ENCODE measurements at places on chromosomes 3 and 15.

DNA sequence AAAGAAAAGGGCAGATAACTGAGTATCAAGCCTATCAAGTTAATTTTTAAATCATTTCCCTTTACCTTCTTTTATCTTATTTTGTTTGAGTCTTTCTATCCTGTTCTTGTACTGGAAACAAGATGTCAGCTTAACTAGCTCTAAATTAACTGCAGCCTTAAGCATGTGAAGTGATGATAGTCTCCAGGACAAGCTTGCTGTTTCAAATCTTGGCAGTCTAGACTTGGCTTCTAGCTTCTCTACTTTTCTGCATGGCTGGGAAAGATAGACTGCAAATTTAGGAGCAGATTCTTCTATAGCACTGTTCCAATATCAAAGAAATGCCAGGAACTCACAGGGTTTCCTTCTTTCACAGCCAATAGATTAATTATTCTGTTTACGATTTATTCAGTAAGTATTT is 1034.4 kb downstream of the TUSC7 start:
- DNase-seq: no peak

DNA sequence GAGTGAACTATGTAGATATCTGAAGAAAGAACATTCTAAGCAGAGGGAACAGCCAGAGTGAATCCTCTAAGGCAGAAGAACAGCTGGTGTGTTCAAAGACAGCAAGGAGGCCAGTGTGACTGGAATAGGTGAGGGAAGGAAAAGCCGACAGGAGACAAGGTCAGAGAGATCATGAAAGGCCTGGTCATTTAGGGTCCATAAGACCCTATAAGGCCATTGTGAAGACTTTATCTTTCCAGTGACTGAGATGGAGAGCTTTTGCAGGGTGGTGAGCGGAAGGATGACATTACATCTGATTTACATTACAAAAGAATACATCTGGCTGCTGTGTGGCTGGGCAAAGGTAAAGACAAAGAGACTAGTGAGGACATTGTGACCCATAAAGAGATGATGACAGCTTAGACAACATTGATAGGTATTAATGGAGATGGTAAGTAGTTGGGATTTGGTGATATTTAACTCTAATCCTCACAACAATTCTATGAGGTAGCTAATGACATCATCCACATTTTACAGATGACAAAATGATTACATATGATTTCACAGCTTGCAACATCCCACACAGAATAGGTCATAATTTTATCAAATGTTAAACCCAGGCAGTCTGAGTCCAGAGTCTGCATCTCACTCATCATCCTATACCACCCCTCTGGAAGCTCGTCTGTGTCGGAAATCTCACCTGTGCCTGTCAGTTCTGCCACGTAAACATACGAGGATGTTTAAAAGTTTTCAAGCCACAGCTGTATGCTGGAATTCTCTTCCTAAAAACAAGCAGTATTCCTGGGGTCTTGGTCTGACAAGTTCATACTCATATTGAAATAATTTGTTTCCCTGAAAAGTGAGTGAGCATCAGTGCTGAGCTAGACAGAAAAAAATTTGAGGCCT is 70.2 kb upstream of the PIK3R4 start:
- DNase-seq: no peak

GRCh38 chr15:77870195-77871065 is 207.1 kb downstream of the TBC1D2B start:
- DNase-seq: peak; percentile 34

DNA sequence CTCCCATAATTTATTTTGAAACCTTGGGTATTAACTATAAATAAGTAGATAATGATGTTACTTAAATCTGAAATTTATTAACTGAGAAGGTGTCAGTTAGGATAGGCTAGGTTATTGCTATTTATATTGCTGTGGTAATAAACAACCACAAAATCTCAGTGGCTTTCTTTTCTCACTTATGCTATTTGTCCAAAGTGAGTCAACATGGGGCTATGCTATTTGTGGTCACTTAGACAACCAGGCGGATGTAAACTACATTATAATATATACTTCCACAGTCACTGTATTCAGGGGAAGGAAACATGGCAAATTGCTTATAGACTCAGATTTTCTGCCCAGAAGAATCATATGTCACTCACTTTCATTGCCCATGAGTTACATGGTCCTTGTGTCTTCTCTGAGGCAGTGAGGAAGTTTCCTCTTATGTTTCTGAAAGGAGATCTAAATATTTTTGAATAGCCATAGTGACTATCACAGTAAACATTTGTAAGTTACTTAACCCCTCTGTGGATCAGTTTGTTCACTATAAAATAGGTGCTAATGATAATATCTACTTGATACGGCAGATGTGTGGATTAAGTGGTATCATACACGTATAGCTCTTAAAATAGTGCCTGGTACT is 19.8 kb downstream of the HMG20A start:
- no peak for DNase-seq

GRCh38 chr3:52472239-52473000 is 17.0 kb downstream of the NISCH start:
- no peak for DNase-seq

- DNase-seq: no peak
Measured at GRCh38 chr3:89527736-89528305, 420.4 kb downstream of the EPHA3 start.

DNA sequence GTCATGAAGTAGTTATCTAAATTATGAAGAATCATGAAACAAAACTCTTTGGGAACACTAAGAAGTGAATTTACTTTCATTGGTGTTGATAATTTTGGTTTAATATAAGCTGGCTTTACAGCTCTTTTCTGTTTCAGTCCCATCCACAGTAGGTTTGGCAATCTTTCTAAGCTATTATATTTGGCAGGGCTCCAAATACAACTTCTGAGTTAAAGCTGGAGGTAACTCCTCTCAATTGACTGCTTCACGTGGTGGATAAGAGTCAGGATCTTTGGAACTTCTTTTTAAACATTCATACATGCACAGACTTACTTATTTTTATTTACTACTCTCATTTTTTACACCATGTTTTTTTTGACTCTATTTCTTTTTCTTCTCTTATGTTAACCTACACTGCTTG is 106.5 kb upstream of the EPHA3 start:
- no peak for DNase-seq

DNA sequence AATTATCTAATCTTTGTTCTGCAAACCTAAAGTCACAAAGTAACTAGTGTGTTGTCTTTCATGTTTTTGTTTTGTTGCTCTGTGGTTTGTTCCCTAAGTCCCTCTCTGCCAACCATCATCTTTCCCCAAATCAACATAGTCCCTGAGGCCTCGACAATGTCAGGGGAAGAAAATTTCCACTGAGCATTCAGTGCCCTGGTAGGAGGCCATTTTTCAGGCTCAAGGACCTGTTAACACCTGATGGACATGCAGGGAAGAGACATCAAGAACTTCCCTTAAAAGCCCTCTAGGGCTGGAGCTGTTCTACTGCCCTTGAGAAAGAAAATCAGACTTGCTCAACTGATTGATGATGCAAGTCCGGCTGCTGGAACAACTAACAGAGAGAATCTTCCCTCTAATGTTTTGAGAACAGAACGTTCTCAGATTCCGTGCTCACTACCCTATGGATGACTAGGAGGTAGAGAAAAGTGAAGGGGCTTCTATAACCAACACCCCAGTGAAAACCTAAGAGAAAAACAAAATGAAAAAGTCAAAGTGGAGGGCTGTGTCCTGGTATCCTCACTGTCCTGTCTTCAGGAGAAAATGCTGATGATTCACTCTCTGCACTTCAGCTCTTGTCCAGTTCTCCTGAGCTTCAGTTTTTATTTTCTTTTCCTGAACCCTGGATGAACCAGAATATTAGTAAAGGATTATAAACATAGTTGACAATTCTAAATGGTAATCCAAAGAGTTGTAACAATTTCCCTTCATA is 373.1 kb downstream of the FOXP1 start:
- DNase-seq: no peak

DNA sequence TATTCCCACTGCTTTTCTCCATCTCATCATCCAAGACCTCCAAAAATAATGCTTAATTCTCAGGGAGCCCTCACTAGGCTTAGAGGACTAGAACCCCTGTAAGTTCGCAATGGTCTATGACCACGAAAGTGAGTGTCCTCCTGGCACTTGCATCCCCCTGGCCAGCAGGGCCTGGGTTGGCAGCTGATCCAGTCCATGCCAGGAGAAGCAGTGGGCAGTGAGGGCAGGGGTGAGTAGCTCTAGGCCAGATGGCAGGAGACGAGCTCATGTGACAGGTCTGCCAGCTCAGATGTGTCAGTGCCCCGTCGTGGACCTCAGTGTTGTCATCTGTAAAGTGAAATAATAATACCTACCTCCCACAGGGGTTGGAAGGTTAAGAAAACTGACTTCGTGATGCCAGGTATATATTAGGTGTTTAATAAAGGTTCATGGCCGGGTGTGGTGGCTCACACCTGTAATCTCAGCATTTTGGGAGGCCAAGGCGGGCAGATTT is 11.1 kb downstream of the GP5 start:
- DNase-seq: no peak

- no peak for DNase-seq
Measured at GRCh38 chr3:134079111-134079547, 49.4 kb upstream of the SLCO2A1 start.

DNA sequence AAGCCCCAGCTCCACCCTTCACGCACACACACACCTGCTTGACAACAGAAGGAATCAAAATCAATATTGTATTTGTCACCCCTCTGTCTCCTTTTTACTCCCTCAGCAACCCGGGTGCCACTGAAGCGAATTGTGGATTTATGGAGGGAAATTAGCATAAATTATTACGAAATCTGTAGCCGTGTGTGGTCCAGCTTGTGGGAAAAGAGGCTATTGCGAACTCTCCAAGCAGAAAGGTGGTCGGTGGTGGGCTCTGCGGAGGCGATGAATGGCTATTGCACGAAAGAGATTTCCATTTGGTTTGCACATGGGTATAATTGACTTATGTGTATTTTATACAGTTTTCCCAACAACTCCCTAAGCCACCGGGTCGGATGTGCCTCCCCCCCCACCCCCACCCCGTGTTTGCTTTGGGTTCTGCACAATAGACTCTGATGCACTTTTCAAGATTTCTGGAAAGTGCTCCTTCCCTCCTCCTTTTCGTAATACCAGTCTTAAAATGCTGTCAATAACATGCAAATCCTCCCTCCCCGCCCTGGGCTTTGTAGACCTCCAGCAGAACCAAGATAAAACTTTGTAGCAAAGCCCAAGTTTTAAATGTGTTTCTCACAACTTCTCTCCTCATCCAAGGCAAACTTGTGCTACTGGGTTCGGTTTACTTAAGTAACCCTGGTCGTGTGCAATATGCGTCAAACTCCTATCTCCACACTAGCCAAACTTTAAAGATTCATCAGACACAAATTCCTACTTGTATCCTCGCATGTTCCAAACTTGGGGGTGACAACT is 3.1 kb upstream of the FOXB1 start:
- DNase-seq: no peak

GRCh38 chr3:5994651-5995050 is 807.1 kb downstream of the EDEM1 start:
- DNase-seq: no peak

- no peak for DNase-seq
Measured at GRCh38 chr3:12255393-12255792, 33.5 kb upstream of the PPARG start.

GRCh38 chr15:77456746-77457145 is 36.1 kb downstream of the HMG20A start:
- no peak for DNase-seq
